ENCODE measurements at places on chromosomes 5 and 9.

- no peak for DNase-seq
Measured at GRCh38 chr9:27425827-27426510, 98.1 kb upstream of the IFNK start.

DNA sequence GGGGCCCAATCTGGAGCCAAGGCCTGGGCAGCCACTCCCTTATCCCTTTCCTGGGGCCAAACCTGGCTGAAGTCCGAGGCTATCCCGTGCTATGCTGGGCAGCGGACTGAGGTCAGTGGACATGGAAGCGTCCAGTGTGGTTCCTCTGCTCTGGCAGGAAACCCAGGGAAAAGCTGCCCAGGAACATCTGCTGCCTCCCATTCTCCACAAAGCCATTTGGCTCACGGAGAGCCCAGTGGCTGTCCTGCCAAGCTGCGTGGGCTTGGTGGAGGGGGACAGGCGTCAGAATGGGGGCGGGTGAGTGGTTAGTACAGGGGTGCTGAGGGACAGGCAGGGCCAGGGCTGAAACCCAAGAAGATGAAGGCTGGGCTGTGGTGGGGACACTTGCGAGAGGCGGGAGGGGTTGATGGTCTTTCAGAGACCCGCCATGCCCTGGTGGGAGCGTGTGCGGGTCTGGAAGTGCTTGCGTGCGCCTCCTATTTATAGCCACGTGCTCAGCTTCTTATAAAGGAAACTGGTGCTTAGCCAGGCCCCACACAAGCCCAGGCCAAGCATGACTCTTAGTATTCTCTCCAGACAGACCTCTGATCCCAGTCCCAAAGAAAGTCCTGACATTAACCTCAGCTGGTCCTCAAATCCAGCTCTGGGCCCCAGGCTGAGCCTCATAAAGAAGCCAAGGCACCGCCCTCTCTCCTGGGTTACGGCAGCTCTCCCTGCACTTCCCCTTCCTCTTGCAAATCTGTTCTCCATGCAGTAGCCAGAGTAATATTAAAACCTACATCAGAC is 9.4 kb upstream of the SLC6A7 start:
- DNase-seq = no peak

GRCh38 chr9:125393426-125393825 is 131.8 kb downstream of the GAPVD1 start:
- no peak for DNase-seq

GRCh38 chr9:116163293-116164055 is 9.9 kb downstream of the PAPPA start:
- DNase-seq = no peak

DNA sequence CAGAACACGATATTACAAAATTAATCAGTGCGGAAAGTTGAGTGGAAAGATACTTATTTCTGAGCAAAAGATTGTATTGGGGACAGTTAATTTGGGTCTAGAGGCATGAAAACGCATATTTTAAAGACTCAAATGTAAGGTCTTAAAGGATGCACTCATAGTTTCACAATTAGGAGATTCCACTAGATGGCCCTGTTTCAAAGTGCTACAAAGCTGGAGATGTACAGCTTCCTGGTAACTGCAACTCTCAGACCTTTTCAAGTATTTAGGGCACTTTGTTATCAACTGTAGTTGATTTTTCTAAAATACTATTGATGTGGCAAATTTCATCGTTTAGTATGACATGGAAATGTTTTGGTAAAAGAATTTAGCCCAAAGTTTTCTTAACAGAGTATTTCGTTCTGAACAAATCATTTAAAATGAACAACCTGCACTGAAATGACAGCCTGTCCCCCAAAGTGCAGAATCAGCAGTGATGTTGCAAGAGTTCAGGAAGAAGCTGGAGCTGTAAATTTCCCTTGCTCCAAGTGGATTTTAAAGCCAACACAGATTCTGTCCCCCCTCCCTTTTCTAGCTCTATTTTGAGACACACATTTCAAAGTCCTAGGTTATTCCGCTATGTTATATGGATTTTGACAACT is 16.2 kb upstream of the NDUFB6 start:
- DNase-seq = no peak

GRCh38 chr9:121827251-121827967 is 176.0 kb downstream of the DAB2IP start:
- DNase-seq = peak; percentile 48

DNA sequence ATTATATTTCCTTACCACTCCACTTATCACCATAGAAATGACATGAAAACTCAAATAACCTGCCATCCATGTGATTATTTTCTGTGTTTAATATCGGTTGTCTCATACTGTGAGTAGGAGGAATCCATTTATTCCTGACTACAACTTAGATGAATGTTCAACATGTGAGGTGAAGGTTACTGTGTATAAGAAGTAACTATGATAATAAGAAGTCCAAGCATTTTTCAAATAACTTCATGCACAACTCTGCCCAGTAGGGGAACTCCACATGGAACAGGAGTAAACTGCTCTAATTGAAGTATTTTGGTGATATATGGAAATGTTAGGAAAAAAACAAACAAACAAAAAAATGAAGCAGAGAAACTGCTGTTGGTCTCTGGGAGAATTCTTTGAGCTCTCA is 447.5 kb upstream of the GRIN3A start:
- no peak for DNase-seq

- DNase-seq = no peak
Measured at GRCh38 chr5:117107859-117108258, 533.2 kb upstream of the SEMA6A start.

- no peak for DNase-seq
Measured at GRCh38 chr5:112161392-112161748, 257.7 kb downstream of the EPB41L4A start.

GRCh38 chr5:111144352-111144930 is 52.3 kb downstream of the WDR36 start:
- no peak for DNase-seq

GRCh38 chr5:10592601-10593000 is 28.7 kb downstream of the ANKRD33B start:
- no peak for DNase-seq

- DNase-seq = no peak
Measured at GRCh38 chr9:105233873-105234272, 10.6 kb upstream of the SLC44A1 start.

GRCh38 chr9:121645003-121645402 is 6.4 kb upstream of the DAB2IP start:
- DNase-seq = no peak

- no peak for DNase-seq
Measured at GRCh38 chr5:6785161-6785860, 72.1 kb downstream of the TENT4A start.

- DNase-seq = no peak
Measured at GRCh38 chr9:38208206-38208901, 139.3 kb upstream of the SHB start.

DNA sequence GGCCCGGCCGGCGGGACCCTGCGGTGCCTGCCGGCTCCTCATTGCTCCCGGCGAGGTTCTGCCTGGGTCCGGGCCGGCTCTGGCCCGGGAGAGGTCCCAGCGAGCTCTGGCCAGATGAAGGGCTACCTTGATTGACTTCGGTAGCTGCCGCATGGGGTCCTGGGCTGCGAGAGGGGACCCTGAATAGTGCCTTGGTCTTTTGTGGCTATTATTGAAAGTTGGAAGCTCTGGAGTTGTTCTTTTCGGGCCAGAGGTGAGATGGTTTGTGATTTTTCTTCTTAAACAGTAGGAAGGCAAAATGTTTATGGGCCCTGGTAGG is 635 bp downstream of the NAA35 start:
- no peak for DNase-seq

GRCh38 chr5:125489146-125489545 is 742.7 kb upstream of the ZNF608 start:
- no peak for DNase-seq

- no peak for DNase-seq
Measured at GRCh38 chr9:130396581-130396980, 48.2 kb upstream of the ASS1 start.

GRCh38 chr9:108468364-108468763 is 387.4 kb downstream of the ACTL7B start:
- DNase-seq = no peak

DNA sequence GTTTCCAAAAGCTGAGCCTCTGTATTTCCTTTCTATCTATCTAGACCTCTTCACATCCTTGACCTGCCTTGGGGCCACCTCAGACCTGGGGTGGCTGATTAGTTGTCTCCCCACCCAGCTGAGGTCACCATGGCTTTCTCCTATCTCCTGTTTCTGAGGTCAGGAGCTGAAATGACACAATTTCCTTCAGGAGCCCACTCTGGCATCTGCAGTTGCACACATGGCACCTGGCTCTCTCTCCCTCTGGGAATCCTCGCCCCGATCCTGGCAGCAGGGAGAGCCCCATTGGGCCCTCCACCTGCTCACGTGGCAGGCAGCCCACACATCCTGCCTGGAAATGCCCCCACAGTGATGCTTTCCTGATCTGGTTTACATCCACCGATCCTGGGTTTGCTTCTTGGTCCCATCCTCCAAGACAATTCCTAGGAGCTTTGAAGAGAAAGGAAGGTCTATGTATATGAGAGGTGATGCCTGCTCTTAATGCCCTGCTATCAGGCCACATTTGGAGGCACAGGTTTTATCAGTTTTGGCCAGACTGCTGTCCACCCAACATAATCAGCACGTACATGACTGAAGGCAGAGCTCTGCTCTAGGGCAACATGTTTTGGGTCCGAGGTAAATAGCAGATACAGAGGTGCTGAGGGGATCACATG is 53.7 kb downstream of the MARCHF3 start:
- DNase-seq = no peak

DNA sequence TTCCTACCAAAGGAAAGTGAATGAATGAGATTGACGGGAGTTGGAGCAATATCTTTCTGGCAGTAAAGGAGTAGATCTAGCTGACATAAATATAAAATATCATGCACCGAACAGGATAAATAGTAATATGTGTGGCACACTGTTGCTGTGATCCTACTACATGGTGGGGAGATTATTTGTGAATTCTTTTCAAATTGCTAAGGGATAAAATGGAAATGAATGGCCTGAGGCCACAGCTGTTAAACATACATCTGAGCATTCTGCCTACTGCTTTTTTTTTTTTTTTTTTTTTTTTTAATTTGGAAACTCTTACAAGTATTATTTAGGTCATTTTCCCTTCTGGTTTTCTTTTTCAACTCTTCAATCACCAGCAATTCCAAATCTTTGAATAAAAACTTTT is 66.8 kb downstream of the MEF2C start:
- DNase-seq = no peak

DNA sequence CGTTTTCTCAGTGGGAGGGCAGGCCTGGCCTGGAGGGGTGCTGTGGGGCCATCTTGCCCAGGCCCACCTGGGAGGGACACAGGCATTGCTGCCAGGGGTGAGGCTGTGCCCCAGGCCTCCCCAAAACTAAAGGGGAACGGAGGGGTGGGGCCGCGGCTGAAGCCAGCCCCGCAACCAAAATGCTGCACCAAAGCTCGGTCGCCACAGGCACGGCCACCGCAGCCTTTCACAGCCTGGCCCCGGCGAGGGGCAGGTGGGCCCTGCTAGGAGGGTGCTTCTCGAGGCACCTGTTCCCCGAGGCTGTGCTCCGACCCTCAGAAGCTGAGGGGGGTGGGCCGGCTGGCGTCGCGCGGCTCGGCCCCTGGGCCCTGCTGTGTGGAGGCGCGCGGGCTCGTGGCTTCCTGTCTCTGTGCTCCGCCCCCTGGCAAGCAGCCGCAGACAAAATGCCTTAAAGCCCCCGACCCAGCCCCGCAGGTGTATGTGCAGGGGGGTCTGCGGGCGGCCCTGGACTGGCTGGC is 57.6 kb downstream of the JAK2 start:
- no peak for DNase-seq

DNA sequence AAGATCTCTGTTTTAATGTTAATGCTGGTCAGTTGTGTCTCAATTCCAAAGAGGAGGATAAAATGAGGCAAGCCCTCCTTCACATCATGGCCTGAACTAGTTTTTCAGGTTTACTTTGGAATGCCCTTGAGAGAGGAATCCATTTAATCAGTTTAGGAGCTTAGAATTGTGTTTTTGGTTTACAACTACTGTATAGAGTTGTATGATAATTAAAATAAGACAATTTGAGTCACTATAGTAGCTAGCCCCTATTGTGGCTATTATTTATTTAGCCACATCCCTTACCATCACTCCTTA is 107.8 kb upstream of the PRLR start:
- no peak for DNase-seq

- no peak for DNase-seq
Measured at GRCh38 chr9:28120184-28120583, 546.9 kb upstream of the C9orf72 start.

- DNase-seq = no peak
Measured at GRCh38 chr5:153491856-153492255, 1.4 kb downstream of the GRIA1 start.

DNA sequence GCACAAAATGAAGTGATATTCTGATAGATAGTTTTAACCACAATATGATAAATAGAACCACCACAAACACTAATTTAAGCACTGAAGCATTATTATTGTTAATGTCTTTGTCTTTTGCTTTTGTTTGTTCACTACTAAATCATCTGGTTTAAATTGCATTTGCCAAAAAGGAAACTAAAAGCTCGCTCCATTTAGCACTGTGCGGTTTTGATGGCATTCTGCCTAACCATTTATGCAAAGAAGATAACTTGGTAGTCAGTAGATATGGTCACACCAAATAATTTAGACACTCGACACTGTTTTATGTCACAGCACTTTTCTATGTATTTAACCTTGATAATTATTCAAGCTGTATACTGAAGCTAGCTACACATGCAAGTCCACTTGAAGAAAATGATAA is 849.8 kb upstream of the CDH6 start:
- DNase-seq = no peak

DNA sequence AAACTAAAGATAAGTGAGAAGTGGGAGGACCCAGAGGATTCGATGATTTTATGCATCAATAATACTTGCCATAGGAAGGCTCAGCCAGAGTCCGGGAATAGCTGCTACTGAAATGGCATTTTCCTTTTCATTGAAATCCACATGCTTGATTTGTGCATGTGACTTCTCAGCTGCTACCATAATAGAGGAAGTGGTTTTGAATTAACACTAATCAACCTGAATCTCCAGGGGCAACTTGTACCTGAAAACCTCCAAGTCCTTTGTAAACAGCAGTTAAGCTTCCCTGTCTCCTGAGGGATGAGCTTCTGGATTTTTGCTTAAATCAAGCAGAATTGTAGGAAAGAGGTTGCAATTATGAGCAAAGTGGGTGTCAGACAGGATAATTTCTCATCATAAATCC is 124.9 kb downstream of the PPP2R2B start:
- DNase-seq = no peak

GRCh38 chr9:89879276-89879675 is 274.5 kb downstream of the GADD45G start:
- DNase-seq = peak; percentile 24
